Foreskin fibroblast (primary cell): ENCODE measurements at places on chromosomes 3 and 15.
A peak's percentile ranks its signal among the peaks of the same experiment; 100 is the strongest.

DNA sequence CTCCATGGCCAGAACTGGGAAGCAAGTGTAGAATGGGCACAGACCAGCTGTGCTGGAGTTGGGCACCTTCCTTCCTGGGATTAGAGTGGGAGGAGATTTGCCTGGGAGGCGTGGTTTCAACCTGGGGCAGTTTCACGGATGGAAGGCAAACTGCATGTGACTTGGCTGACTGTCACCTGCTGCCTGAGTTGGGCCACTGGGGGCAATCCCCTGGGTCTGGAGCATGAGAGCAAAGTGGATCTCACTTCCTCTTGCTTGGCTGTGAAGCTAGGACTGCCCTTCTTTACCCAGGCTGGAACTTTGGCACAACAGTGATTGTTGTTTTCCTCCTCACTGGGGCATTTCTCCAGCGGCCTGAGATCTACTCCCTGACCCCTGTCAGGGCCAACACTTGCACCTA, 1247.0 kb upstream of the EPHA6 start:
- DNase-seq = no peak

DNA sequence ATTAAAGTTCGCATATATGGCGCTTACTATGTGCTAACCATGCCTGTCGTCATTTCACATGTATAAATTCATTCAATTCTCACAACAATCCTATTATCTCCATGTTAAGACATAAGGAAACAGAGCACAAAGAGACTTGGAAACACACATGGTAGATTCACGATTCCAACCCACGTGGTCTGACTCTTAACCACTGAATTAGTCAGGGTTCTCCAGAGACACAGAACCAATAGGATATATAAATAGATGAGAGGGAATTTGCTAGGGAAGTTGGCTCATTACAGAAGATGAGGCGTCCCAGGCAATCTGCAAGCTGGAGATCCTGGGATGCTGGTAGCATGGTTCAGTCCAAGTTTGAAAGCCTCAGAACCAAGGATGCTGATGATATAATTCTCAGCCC, 765.3 kb downstream of the TBL1XR1 start:
- peak; percentile 15 for DNase-seq

DNA sequence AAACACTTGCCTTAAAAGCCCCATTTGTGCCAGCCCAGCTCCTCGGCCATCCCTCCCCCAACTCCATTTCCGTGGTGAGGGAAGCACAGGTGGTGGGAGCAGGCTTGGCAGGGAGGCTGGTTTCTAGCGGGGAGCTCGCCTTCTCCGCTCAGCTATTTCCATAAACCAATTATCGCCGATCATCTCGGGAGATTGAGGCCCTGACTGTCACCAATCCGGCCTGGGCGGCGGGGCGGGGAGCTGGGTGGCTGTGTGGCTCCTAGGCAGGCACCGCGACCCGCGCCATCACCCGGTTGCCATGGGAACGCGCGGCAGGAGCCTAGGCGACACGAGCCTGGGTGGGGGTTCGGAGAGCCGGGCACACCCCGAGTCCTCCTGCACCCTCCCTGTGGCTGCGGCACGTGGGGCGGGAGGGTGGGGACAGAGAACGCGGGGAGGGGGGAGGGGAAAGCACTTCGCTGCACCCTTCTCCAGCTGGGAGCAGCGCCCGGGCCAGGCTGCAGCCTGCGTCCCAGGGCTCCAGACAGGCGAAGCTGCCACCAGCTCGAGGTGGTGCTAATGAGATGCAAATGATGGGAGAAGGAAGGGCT, 9.3 kb downstream of the CCDC33 start:
- DNase-seq = no peak

DNA sequence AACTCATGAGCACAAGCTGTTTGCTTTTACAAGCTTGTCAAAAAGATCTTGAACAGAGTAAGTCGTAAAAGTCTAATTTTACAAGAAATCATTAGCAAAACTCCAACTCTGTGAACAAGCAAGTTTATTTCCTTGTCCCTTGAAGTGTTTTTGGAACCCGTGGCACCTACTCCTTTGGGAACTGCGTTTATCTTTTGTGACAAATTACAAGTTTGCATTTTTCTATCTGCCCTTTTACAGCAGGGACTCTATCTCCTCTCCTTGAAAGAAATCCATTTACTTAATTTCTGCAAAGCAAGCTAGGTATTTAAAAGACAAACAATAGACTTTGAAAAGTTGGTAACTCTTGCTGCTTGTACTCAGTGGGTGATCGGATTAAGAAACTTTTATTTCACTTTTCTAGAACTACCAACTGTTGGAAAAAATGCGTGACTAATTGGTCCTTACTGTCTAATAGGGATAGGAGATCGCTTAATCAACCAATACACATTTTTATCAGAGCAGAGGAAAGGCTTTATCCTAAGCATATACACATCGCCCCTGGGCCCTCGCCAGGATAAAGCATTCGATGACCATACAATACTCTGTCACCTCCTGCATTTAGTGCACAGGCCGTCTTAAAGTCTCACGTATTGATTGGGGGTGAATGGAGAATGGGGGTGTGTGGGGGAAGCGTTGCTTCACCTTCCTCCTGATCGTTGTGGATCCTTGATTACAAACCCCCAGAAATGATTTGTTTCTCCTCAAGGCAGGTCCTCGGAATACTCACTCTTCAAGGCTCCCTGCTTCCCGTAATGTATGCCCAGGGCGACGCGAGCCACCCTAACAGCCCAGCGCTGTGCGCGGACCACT, 1.7 kb downstream of the PRTG start:
- DNase-seq = no peak

GRCh38 chr15:98536976-98537375, 111.4 kb upstream of the IGF1R start:
- no peak for DNase-seq

DNA sequence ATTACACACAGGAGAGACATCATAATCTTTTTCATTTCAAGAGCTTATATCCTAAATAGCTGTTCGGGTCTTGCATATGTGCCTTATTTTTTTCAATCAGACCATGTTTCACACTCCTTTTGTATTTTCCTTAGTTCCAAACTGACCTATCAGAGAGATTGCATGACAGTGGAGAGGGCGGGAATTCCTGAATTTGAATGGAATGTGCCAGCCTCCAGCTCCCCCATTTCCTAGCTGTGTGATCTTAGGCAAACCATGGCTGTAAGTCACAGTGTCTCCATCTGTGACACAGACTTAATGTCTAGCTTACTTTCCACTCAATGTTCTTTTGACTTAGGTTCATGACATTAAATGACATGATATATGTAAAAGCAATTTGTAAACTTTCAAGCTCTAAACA, 62.0 kb upstream of the CSTA start:
- no peak for DNase-seq

GRCh38 chr3:64270142-64270865, 45.0 kb upstream of the PRICKLE2 start:
- no peak for DNase-seq

DNA sequence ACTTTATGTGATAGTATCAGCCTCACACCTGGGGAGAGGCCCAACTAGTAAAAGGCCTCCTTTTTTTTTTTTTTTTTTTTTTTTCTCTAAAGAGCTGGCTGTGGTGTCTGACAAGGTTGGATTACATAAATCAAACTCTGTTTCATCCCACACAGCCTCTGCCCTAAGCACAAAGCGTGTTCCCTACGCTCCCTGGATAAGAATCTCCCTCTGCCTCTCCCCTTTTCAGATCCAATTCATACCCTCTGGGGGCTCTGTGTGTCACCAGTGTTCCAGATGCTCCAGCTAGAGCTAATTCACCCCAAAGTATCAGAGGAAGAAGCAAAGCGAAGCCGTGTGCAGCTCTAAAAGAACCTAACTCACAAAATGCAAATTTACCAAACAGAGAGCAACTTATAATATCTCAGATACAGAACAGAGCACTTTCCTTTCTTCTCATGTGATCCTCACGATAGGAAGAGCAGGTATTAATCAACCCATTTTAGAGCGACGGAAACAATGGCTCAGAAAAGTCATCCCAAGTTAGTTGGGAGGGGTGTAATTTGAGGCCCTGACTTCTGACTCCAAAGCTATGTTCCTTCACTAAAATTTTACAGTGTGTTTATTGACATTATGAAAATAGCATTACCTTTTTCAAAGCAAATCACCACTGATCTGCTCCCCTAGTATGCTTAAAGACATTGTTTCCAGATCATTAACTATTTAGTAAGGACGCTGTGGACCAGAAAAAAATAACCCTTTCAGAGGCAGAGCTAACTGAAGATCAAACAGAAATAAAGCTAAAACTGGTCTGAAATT, 12.4 kb downstream of the BMF start:
- DNase-seq = no peak

DNA sequence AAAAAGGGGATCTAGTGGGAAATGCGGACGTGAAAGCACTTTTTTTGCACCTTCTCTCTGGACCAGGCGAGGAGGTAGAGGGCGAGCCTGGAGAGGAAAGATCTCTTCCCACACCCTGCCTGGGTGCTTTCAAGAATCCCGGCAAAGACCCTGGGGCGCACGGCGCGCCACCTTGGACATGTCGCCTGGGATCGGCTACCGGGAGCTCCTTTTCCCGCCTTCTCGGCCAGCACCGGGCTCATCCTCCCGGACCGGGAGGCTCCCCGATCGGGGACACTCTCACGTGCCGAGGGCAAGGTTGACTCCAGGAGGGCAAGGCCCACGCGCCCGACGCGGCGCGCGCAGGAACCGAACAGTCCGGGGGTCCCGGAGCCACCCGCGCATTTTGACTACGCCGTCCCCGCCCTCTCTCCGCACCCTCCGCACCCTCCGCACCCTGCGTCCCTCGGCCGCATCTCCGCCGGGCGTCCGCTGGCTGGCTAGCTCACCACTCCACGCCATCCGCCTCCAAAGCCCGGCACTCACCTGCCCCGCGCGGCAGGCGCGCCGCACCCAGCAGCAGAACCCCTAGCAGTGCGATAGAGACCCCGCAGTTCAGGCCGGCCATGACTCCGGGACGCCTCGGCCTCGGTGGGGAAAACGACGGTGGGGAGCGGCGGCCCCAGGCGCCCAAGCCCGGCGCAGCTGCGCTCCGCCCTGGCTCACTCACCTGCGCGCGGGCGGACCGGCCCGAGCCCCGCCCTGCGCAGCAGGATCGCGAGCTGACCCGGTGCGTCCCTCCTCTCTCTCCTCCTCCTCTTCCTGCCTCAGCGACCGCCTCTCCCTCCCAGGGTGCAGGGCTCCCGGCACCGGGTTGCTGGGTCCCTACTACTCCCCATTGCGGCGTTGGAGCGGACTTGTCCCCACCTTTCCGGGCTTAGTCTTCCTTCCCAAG, at the start of gene CDCP1:
CDCP1 (minus strand) TSS at position 698 of the 934 bp plus-strand sequence; CDS start at position 607, 91 bp downstream.
- no peak for DNase-seq

GRCh38 chr3:99686955-99687612, 48.7 kb downstream of the COL8A1 start:
- DNase-seq = peak; percentile 46

GRCh38 chr15:50168783-50169411, 13.1 kb upstream of the SLC27A2 start:
- no peak for DNase-seq

- no peak for DNase-seq
These were observed 404.7 kb upstream of the THRB start for GRCh38 chr3:24899373-24899772.

GRCh38 chr15:34721802-34722438, 32.9 kb downstream of the GJD2 start:
- peak; percentile 78 for DNase-seq

GRCh38 chr3:60933824-60934223, 317.4 kb downstream of the FHIT start:
- no peak for DNase-seq

GRCh38 chr3:37559461-37559860, 302.2 kb upstream of the CTDSPL start:
- DNase-seq = no peak

DNA sequence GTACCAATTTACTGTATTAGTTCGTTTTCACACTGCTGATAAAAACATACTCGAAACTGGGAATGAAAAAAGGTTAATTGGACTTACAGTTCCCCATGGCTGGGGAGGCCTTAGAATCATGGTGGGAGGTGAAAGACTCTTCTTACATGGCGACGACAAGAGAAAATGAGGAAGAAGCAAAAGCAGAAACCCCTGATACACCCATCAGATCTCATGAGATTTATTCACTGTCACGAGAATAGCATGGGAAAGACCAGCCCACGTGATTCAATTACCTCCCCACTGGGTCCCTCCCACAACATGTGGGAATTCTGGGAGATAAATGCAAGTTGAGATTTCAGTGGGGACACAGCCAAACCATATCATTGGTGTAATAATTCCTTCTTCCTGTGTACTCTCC, 69.6 kb downstream of the C3orf20 start:
- no peak for DNase-seq

DNA sequence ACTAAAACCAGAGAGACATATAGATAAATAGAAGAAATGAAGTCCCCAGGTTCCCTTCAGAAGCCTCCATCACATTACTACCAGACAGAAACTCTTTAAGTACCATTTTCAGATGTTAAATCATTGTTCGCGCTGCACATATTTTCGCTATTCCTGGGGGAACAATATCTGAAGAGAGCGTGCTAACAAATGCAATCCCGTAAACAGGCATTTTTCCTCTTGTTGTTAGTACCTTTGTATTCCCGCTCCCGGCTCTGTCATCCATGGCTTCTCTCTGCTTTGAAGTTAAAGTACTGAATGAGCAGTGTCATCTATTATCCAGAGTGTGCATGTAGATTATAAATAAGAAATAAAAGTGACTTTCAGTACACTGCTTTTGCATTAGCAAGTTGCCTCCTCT, 412.3 kb downstream of the FOXP1 start:
- DNase-seq = no peak

- peak; percentile 19 for DNase-seq
These were observed 3.3 kb upstream of the NDN start for GRCh38 chr15:23690450-23690852.

- DNase-seq = no peak
These were observed 53.5 kb downstream of the WWTR1 start for GRCh38 chr3:149604125-149604875.

DNA sequence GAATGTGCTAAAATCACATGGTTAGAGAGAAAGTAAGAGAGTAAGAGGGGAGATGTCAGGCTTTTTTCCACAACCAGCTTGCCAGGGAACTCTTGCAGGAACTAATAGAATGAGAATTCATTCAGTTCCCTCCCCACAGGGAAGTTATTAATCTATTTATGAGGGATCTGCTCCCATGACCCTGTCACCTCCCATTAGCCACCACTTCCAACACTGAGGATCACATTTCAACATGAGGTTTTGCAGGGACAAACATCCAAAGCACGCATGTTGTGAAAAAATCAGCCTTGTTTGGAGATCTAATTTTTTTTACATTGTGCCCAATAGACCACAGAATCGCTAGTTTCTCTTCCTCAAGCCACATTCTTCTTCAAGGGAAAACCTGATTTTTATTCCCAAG, 904.0 kb downstream of the TBL1XR1 start:
- peak; percentile 55 for DNase-seq

- DNase-seq = no peak
These were observed 413.5 kb upstream of the C2CD4B start for GRCh38 chr15:62578546-62578945.

DNA sequence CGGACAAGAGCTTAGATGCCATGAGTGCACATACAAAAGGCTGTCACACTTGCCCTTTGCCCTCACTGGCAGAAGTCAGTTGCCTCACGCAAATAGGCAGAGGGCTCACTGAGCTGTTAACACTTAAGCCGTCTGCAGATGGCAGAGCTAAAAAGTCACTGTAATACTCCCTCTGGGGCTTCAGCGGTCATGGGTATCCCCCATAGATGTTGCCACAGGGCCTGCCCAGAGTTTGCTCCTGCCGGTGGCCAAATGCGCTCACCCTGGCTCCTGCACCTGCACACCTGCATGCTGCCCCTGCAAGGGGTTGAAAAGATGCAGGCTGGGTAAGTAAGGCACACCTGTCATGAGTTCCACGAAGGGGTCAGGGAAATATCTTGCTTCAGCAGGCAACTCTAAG, 741.5 kb downstream of the EDEM1 start:
- no peak for DNase-seq

GRCh38 chr3:112604536-112604935, 36.4 kb downstream of the CCDC80 start:
- peak; percentile 91 for DNase-seq
